Activated naive CD4-positive, alpha-beta T cell treated with anti-CD3 and anti-CD28 coated beads, Interleukin-2, amount 10 ng/mL, durations not matched to agents 7 days and 5 days (primary cell): ENCODE measurements at places on chromosomes 4 and X.

DNA sequence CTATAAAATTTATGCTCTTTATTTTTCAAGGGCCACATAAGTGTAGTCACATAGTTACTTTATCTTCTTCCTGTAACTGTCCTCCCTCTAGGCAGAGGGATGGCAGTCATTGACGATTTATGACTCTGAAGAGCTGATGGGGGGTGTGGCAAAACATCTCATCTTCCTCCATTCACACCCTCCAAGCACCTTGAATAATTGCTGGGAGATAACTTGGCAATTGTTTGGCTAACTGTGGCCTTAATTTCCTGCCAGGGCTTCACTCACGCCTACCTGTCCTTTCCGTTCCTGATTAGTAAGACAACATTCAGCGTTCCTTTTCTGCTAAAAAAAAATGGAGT is 329.2 kb downstream of the ARHGAP10 start:
- peak; percentile 27 for DNase-seq

GRCh38 chrX:55056820-55057674 is 17.8 kb upstream of the PAGE2B start:
- DNase-seq, result peak; percentile 29

GRCh38 chr4:97153042-97153441 is 990.2 kb downstream of the STPG2 start:
- DNase-seq, result no peak

- DNase-seq, result peak; percentile 21
These were observed 26.9 kb downstream of the AFF1 start for GRCh38 chr4:86961605-86962295.

- DNase-seq, result no peak
These were observed 6.8 kb upstream of the OCIAD2 start for GRCh38 chr4:48913346-48913745.

DNA sequence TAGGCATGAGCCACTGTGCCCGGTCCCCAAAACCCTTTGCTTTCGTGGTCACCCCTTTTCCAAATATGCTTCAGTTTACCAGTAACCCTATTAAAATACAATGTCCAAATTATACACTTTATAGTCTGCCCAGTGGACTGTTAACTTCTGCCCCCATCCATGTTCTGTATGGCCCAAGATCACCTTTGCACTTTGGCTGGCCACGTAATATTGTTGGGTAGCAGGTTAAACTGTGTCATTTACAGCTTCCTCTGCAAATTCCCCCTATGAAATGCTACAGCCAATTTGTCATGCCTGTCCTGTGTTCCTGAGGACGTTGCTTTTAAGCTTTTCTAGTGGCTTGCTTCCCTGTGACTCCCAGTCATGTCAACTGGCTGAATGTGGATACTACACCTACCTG is 101.1 kb upstream of the IL13RA1 start:
- no peak for DNase-seq

DNA sequence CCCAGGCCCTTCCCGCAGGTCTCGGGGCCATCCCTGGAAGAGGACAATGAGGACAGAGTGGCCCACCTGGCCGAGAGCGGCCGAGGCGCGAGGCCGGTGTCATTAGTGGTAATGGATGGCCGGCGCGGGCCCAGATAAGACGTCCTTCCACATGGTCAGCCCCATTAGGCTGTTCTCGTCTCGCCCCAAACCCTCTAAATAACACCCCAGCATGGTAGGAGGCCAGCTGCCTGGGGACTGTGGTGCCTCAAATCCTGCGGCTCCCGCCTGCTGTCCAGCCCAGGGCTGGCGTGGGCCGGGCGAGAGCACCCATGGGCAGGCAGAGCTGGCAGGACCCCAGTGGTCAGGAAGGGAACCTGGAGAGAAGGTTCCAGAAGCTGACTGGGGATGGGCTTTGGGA is 121.7 kb downstream of the FAM53A start:
- DNase-seq, result no peak

DNA sequence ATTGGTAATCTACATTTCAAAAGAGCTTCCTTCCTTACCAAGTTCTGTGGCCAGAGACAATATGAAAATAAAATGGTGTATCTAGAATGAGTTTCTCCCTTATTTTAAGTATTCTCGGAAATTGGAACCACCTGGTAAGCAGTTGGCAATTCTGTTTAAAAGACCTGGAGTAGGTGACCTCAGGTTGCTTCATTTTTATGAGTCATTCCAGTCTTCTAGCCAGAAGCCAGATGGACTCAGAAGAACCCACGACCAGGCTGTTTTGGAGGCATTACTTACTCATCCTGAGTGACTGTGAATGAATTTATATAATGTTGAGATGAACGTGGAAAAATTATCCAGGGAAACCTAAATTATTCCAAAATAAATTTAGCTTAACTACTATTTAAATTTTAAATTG is 9.1 kb downstream of the BMPR1B start:
- no peak for DNase-seq

GRCh38 chr4:180828455-180829018 is 1414.7 kb upstream of the TENM3 start:
- DNase-seq, result no peak

DNA sequence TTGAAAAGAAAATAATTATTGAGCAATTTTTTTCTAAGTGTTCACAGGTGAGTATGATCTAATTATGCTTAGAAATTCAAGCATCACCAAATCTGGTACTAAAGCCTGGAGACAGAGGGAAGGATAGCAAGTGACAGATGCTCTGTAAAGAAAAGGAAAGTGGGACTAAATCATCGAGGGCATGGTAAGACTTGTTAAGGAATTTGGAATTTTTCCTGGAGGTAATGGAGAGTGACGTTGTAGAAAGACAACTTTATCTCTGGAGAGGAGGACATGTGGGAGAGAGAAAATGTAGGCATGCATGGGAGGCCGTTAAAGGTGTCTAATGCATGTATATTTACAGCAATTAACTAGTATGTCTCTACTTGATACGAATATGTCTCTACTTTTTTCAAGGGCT is 333.2 kb upstream of the ATOH1 start:
- no peak for DNase-seq

- no peak for DNase-seq
These were observed 340.1 kb upstream of the CTSO start for GRCh38 chr4:156293657-156294297.

DNA sequence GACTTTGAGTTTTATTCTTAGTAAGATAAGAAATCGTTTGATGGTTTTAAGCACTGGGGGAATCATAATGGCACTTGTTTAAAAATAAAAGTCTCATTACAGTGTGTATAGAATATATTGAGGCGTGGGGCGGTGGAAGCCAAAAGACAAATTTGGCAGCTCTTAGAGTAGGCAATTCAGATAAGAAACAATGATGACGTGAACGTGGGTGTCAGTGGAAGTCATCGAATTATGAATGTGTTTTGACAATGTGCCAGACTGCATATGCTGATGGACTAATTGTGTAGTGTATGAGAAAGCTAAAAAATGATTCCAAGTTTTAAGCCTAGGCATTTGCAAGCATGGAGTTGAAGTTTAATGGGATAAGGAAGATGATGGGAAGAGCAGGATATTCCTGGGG is 35.8 kb downstream of the SPANXD start:
- DNase-seq, result no peak

DNA sequence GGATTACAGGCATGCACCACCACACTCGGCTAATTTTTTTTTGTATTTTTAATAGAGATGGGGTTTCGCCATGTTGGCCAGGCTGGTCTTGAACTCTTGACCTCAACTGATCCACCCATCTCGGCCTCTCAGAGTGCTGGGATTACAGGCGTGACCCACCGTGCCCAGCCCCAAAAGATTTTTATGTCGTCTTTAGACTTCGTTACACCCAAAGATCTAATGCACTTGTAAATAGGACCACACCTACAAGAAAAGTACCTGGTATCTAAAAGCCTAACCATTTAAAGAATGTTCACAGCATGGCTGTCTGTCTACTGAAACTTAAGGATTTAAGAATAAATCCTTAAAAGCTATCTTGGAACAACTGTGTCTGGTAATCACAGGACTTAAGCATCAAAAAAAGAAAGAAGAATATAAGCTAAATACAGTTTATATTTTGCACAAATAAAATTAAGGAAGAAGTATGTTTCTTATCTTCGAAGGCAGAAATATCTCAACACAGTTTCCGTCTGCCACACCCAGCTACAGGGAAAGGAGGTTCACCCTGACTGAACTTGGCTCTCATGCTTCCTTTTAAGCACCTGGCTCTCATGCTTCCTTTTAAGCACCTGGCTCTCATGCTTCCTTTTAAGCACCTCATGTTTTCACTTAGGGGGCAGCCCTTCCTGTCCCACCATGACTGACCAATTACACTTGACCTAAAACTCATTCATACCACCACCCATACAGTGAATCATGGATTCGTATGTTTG is 92.0 kb upstream of the STS start:
- DNase-seq, result no peak

DNA sequence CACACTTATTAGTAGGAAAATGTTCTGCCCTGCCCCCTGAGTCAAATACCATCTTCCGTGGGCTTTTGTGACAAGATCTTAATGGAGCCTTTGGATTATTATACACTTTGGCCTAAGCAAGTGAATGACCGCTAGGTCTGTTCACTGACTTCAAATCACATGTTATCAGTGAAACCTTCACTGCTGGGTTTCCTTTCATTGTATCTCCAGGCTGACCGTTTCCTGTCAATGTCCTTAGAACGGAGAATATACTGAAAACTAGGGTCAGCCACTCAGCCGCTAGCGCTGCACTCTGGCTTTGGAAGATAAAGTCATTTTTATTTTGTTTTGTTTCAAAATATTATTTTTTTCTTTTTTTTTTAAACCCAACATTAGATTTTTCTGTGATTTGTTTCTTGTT is 107.0 kb upstream of the TLL1 start:
- DNase-seq, result no peak
